ENCODE measurements at places on chromosomes 7 and 10.

- no peak for DNase-seq
These were observed 23.5 kb downstream of the IMPDH1 start for GRCh38 chr7:128385988-128386925.

GRCh38 chr10:73172867-73173266 is 4.9 kb downstream of the FAM149B1 start:
- DNase-seq = no peak

- DNase-seq = no peak
These were observed 869 bp upstream of the LOXL4 start for GRCh38 chr10:98268694-98269431.

- DNase-seq = no peak
These were observed 106.5 kb upstream of the PRR15 start for GRCh38 chr7:29457141-29457561.

DNA sequence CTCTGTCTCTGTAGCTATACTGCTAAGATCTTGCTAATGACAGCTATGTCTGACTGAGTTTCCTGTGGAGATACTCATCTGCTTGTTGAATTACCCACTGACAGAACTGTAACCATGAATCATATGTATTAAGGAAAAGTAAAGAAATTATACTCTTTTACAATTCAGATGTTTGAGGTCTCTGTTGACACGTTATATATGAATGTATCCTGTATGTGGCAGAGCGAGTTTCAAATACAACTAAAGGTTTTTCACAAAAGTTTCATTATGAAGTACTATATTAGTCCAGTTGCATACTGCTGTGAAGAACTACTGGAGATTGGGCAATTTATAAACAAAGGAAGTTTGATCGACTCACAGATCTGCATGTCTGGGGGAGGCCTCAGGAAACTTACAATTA is 232.5 kb downstream of the CDK14 start:
- DNase-seq = no peak

GRCh38 chr7:44396931-44397545 is 71.6 kb upstream of the CAMK2B start:
- DNase-seq = no peak

DNA sequence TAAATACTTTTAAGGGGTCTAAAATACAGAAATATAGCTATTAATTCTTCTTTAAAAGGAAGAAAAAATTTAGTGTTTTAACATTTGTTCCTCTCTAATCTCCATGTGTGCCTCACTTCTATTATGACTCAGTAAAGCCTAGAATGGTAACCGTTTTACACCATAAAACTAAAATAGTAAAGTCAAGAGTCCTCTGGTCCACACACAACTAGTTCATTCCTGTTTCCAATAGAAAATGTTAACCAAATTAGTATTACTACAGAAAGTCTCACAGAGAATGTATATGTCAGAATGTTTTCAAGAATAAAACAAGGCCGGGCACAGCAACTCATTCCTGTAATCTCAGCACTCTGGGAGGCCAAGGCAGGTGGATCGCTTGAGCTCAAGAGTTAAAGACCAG is 55.8 kb downstream of the CNOT4 start:
- no peak for DNase-seq

- no peak for DNase-seq
These were observed 200.1 kb downstream of the SLC25A13 start for GRCh38 chr7:96121752-96122151.

GRCh38 chr7:95155965-95156364 is 168.4 kb downstream of the PON1 start:
- no peak for DNase-seq

GRCh38 chr10:101054351-101054750 is 7.4 kb upstream of the KAZALD1 start:
- DNase-seq = no peak

DNA sequence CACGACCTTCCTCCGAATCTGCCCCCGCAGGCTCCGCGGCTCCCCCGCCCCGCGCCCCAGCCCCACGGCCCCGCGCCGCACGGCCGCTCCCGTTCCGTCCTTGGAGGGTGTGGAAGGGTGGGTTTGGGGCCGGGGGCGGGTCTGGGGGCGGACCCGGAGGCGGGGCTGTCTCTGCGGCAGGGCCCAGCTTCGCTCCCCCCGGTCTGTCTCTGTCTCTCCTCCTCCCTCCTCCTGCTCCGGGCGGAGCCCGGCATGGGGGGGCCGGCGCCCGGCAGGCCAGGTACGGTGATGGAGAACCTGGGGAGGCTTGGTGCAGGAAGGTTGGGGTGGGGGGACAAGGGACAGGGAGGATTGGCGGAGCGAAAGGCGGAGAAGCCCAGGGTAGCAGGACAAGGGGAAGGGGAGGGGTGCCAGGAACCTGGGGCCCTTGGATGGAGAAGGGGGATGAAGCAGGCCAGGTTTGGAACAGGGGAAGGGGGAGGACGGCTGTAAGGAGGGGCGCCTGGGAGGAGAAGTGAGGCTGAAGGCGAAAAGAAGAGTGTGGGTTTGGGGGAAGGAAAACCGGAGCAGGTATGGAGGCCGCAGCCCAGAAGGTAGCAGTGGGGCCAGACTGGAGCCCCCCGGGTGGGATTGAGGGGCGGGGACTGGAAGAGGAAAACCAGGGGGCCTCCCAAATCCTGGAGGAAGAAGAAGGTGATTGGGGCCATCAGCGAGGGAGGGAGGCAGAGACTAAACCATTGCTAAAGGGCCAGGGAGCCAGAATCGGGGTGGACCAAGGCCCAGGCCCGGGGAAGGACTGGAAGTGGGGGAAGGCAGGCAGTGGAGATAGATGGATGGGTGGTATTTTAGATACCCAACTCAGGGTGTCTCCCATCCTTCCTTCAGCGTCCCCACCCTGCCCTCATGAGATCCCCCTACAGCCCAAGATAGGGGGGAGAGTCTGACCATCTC is at the start of gene NYAP1:
NYAP1 (plus strand) TSS at position 206 of the 951 bp plus-strand sequence. CDS start 1,385 bp downstream, outside the sequence.
- DNase-seq = no peak

- no peak for DNase-seq
These were observed 191.1 kb downstream of the SKAP2 start for GRCh38 chr7:26673271-26673670.

DNA sequence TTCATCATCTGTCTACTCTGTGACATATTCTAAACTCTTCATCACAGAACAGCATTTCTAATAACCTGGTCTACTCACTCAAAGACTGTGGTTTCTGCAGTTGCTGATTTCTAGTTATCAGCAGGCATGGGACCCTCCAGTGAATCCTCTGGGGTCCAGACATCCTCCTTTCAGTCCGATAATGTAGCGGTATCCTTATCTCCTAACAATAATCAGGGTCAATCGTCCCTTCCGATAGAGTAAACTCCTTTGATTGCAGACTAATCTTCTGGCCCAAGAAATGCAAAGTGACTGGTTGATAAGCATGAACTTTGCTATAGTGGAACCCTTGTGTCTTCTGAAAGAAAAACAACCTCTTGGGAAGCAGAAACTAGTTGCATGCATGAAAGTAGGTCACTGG is 1209.8 kb upstream of the CELF2 start:
- DNase-seq = no peak

DNA sequence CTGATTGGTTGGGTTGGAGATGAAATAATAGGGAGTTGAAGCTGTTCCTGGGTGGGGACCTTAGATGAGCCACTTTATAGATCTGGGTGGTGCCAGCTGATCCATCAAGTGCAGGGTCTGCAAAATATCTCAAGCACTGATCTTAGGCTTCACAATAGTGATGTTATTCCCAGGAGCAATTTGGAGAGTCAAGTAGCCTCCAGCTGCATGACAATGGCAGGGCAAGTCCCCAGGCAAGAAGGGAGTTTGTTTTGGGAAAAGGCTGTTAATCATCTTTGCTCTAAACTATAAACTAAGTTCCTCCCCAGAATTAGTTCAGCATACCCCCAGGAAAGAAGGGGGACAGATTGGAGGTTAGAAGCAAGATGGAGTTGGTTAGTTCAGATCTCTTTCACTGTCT is 47.7 kb upstream of the WAPL start:
- no peak for DNase-seq

DNA sequence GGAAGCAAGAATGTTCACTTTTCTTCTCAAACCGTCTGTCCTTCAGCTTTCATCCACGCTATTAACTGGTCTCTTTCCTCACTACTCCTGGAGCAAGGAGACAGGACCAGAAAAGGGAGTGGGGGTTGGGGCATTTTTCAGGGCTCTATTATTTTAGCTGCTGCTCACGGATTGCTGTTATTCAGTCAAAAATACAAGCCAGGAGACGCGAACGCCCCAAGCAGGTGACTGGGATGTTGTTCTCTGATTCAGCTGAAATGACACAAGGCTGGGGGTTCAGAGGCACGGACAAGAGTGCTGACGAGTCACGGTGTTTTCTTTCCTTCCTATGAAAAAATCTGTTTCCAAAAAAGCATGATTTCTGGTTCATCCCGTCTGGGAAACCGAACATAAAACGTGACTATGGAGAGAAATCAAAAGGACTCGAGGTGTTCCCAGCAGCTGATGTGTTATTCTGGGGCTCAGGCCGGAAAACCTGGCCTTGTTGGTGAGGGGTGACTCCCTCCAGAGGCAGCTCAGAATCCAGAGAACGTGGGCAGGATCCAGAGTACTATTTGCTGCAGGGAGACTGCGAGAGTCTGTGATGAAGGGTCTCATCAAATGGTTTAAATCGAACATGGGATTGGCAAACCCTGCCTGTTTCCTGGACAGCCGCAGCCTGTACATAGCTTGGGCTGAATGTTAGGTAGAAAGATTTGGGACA is 3.5 kb upstream of the INHBA start:
- DNase-seq = no peak

DNA sequence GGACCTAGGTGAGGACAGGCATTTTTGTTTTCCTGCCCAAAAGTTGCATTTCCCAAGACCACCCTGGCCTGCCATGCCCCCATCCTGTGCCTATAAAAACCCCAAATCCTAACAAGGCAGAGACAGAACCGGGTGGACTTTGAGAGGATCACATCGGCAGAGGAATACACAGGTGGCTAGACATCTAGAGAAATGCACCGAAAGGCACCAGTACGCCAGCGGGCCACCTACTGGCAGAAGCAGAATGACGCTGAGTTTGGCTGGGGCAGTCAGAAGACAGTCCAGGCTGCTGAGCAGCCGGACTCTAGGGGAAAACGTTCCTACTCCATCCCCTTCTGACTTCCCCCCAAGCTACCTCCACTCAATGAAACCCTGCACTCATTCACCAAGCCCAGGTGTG is 2.8 kb downstream of the AKR1C4 start:
- no peak for DNase-seq

GRCh38 chr10:63437116-63437949 is 28.4 kb downstream of the JMJD1C start:
- no peak for DNase-seq

DNA sequence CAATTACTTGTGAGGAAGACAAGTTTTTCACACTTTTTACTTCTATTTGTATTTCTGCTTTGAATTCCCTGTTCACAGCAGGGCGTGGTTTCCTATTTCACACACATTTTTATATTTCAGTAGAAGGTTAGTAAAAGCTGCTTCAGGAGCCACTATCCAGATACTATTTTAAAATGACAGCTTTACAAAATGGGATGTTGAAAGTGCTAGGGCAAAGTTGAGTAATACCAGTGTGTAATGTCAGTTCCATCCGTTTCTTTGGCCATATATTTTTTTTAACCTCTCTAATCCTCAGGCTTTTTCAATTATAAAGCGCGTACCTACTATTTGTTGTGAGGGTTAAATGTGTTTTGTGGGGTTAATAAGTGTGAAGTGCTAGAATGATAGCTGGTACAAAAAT is 276.6 kb downstream of the GPR158 start:
- no peak for DNase-seq

DNA sequence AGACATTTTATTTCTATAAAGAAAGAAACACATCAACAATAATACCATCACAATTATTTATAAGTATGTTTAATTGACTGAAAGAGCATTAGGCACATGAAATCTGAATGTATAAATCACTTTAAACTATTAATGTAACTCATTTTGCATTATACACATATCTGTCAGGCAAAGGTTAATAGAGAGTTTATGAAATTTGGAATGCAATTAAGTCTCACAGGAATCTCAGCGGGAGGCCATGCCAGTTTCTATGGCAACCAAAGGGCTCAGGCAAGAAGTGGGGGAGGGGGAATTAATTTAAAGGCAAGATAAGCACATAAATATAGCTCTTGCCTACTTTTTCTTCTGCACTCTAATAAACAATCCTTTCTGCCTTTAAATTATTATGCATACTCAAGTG is 152.6 kb downstream of the SLC16A9 start:
- no peak for DNase-seq

DNA sequence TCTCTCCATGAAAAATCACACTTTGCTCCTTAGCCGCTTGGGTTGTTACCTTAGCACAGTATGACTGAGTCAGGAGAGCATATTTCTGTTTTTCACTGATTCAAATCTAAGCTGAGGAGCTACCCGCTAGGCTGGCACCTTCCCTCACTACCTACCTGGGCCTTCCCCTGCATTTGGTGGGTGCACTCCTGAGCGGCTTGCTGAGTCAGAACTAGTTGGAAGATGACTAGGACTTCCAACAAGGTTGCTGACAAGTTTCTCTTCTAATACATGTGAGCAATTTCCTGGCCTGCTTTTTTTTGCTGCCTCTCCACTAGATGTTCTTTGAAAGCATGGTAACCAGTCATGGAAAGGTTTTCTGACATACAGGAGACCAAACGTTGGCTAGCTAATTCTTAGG is 43.8 kb upstream of the SEC61G start:
- peak; percentile 27 for DNase-seq

GRCh38 chr7:5872326-5872725 is 8.3 kb upstream of the OCM start:
- no peak for DNase-seq

DNA sequence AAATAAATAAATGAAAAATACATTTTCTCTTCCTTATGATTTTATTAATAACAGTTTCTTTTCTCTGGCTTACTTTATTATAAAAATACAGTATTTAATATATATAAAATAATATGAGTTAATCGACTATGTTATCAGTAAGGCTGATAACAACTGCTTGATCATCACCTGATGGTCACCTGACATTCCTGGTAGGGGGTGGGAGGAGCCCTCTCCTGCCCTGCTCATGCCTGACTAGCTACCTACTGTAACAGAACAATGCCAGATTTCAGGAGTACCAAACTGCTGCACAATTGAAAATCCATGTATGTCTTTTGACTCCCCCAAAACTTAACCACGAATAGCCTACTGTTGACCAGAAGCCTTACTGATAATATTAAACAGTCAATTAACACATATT is 1.3 kb upstream of the APBB1IP start:
- no peak for DNase-seq

GRCh38 chr10:87177-88080 is 38.3 kb upstream of the TUBB8 start:
- no peak for DNase-seq
